ENCODE measurements at places on chromosomes 4 and X.

GRCh38 chr4:100106982-100107381, 83.3 kb downstream of the DDIT4L start:
- DNase-seq = no peak

DNA sequence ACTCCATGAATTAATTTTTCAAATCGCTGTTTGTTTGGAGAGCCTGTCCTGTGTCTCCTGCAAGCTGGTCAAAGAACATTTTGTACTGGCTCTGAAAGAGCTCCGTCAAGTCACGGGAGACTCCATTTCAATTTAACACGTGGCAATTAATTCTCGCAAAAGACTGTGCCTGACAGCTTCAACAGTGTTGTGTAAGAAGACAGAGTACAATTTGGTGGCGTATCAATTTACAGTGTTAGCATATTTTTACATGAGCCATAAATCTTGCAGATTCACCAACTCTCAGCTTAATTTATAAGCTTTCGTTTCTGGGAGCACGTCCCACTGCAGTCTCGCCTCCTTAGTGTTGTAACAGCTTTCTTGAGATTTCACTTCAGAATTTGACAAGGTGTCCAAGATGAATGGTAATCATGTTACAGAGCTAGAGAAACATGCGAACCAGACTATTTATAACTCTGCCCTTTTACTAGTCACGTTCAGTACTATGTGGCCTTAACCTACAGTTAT, 70.8 kb downstream of the RWDD4 start:
- no peak for DNase-seq

GRCh38 chrX:98432413-98432812, 1548.7 kb downstream of the RPA4 start:
- DNase-seq = no peak

DNA sequence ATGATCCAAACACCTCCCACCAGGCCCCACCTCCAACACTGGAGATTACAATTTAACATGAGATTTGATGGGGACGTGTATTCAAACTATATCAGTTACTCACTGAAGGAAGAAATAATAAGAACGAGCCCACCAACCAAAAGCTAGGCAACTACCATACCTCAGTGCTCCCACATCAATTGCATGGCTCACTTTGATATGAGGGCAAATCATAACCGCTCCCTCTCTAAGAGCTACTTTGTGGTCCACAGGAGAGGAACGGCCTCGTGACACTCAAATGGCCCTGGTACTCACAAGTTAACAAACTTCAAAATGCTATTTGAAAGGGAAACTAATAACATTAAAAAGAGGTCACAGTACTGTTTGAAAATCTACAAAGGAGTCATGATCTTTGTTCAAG, 170.7 kb upstream of the SLC7A11 start:
- no peak for DNase-seq

GRCh38 chr4:120555058-120555457, 367.5 kb downstream of the PRDM5 start:
- no peak for DNase-seq

GRCh38 chrX:110675886-110676285, 119.7 kb downstream of the CHRDL1 start:
- no peak for DNase-seq

DNA sequence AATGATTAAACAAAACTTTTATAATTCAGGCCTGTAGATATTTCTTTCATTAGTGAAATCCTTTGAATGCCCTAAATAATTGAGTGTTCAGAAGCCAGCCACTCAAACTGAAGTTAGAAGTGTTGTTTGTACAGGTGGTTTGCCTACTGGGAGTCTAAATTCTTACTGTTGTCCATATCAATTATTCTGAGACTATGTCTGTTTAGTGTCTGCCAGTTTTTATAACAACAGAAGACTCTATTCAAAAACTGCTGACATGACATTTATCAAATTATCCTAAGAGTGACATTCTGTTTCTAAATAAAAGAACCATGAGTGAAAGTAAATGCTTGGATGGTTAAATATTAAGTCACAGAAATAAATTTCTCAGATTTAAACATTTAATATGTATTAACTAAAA, 375.1 kb downstream of the FAT4 start:
- DNase-seq = no peak
